ENCODE measurements at places on chromosomes 1 and 21.

- DNase-seq: no peak
Observed at GRCh38 chr1:2047749-2048729, 2.2 kb upstream of the PRKCZ start.

- DNase-seq: no peak
Observed at GRCh38 chr1:177817937-177818875, 151.7 kb downstream of the SEC16B start.

- DNase-seq: no peak
Observed at GRCh38 chr1:211024901-211025300, 109.0 kb downstream of the KCNH1 start.

- DNase-seq: no peak
Observed at GRCh38 chr21:42495027-42495426, 997 bp downstream of the RSPH1 start.

GRCh38 chr1:29541631-29542030 lies 305.3 kb downstream of the PTPRU start:
- DNase-seq: no peak

- DNase-seq: no peak
Observed at GRCh38 chr1:169495046-169495775, 9.5 kb upstream of the SLC19A2 start.

DNA sequence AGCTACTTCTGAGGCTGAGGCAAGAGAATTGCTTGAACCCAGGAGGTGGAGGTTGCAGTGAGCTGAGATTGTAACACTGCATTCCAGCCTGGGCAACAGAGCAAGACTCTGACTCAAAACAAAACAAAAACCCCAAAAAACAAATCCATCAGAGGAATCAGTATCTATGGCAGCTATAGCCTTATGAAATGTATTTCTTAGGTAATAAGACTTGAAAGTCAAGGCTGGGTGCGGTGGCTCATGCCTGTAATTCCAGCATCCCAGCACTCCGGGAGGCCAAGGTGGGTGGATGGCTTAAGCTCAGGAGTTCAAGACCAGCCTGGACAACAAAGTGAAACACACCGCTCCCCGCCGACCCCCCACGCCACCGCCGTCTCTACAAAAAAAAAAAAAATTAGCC lies 31.1 kb upstream of the EYA3 start:
- no peak for DNase-seq

DNA sequence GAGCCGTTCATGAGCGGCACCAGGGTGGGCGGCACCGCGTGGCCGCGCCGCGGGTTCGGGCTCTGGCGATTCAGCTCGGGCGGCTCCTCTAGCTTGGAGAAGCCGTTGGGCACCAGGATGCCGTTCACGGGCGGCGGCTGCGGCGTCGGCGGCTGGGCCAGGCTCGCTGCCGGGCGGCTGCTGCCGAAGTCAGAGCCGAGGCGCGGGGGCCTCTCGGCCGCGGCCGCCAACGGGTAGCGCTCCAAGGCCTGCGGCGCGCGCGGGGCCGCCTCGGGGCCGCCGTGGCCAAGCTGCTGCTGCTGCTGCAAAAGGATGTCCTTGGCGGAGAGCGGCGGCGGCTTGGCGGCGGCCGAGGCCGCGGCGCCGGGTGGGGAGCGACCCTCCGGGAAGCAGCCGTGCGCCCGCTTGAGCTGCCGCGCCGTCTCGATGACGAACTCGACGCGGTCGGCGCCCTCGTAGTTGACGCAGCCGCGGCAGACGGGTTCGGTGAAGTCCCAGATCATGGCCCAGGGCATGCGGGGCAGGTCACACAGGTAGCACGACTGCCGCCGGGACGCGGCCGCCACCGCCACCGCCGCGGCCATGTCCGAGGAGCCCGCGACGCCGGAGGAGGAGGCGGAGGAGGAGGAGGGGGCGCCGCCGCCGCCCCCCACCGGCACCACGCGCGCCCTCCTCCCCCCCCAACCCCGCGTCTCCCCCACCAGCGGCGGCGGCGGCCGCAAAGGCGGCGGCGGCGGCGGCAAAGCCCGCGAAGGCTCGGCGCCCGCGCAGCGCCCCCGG lies 877 bp downstream of the IRF2BP2 start:
- no peak for DNase-seq

- no peak for DNase-seq
Observed at GRCh38 chr1:175885326-175885725, 141.9 kb upstream of the TNR start.

- no peak for DNase-seq
Observed at GRCh38 chr1:101150670-101151069, 86.1 kb upstream of the S1PR1 start.

DNA sequence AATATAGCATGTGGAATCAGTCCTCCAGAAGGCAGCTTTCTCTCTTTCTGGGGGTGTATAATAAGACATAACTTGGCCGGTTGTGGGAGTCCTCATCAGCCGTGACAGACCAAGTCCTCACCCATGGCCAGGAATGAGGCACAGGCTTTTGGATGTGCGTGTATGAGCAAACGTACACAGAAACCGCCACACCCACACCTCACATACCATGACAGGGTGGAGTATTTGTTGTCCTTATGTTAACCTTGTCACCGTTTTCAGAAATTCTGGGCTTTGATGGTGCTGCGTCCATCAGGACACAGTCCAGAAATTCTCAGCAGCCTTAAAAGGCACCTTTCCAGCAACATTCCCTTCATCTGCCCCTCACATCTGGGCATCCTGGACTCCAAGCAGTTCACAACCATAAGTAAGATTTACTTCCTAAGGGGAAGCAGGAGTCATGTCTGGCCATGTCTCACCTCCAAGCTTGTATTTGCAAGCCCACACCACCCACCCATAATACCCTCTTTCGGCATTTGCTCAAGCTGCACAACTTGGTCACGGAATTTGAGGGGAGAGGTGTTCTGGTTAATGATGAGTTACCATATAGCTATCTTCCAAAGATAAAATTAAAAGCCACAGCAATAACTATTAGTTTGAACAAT lies 12.4 kb downstream of the C1orf116 start:
- DNase-seq: no peak

GRCh38 chr1:27481994-27482620 lies 7.9 kb downstream of the WASF2 start:
- DNase-seq: no peak

Data from esophagus squamous epithelium (tissue), 5 donors.